ENCODE measurements at places on chromosomes 13 and 19.

GRCh38 chr13:109918179-109918711 is 131.9 kb upstream of the IRS2 start:
- H3K4me1 ChIP-seq: no peaks in the 10 kb centered on the region
- no peak overlapping the region for H3K27ac ChIP-seq
- no peak for DNase-seq
- H3K27me3 ChIP-seq: no peaks in the 10 kb centered on the region
- no peaks in the 10 kb centered on the region for H3K36me3 ChIP-seq

GRCh38 chr13:46622630-46623256 is 69.8 kb downstream of the LRCH1 start:
- H3K27me3 ChIP-seq: no peaks in the 10 kb centered on the region
- DNase-seq: no peak
- H3K36me3 ChIP-seq: no peaks in the 10 kb centered on the region
- peaks cover 35% of the 10 kb centered on the region for H3K4me1 ChIP-seq
- H3K4me3 ChIP-seq: no peak overlapping the region

DNA sequence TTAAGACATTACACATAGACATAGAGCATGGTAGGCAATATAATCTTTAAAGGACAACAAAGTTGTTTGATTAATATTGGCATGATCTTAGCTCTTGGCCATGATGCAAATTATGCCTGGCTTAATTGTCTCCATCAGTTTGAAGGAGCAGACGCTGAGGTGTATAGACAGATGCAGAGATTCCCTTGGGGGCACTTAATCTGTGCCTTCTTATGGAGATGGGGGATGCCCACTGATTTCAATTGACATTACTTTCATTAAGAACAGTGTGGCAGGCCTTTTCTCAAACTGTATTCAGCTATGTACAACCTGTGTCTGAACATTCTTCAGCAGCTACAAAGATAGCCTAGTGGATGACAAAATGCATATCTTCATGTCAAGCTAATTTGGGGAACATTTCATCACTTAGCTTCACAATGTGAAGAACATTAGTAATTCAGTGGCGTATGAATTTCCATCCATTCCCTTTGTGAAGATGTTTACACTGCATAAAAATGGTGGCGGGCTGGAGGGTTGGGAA is 85.3 kb upstream of the MYCBP2 start:
- no peak for DNase-seq
- no peak overlapping the region for H3K27ac ChIP-seq
- no peaks in the 10 kb centered on the region for H3K4me1 ChIP-seq
- H3K36me3 ChIP-seq: no peaks in the 10 kb centered on the region

DNA sequence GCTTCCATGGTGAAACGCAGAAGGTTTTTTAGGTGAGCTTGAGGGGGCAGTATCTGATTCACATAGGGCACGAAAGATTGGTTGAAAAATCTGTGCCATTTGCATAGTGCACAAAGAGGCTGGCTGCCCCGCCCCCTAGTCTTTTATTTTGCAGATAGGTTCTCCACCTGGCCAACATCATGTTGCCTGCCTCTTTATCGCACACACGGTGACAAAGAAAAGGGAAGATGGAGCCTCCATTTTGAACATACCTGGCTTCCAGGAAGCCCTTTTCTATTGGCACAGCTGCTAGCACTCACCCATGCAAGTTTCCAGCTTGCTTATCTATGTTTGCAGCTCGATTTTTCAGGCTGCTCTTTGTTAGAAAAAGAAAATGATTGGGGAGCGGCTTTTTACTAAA is 316.2 kb upstream of the KLHL1 start:
- H3K4me1 ChIP-seq: no peaks in the 10 kb centered on the region
- H3K27ac ChIP-seq: no peak overlapping the region
- H3K27me3 ChIP-seq: no peaks in the 10 kb centered on the region
- no peak overlapping the region for H3K4me3 ChIP-seq

DNA sequence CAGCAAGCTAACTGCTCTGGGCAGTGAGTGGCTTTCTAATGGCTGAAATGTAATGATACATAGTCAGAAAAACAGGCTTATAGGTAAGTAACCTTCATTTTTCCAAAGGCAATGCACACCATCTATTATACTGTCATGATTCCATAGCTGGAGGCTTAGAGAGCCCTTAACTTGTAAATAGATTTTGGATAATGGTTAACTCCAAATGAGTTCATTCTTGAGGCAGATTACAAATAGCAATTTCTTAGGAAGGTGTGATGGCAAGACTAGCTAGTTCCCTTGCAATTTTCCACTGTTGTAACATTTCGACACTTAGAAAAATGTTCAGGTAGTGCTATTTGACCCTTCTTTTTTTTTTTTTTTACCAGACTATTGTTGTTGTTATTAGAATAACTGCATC is 789.8 kb upstream of the PCDH9 start:
- no peak overlapping the region for H3K4me3 ChIP-seq
- H3K36me3 ChIP-seq: no peaks in the 10 kb centered on the region
- no peaks in the 10 kb centered on the region for H3K4me1 ChIP-seq
- H3K27me3 ChIP-seq: no peaks in the 10 kb centered on the region

DNA sequence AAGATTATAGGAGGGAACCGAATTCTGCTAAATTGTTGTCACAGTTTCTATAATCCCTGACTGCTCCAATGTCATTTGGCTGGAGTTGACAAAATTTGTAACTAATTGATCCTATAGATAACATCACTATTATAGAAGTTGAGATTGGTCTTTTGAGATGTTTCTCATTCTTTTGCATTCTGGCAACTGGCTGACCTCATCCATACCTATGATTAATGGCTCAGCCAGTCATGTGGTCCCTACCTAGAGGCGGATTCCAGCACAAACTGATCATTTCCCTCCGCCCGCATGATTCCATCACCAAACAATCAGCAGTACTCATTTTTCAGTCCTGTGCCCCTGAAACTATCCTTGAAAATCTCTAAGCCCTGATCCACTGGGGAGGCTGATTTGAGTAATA is 4.2 kb downstream of the PSG2 start:
- no peak overlapping the region for H3K27ac ChIP-seq
- H3K4me1 ChIP-seq: no peaks in the 10 kb centered on the region
- no peaks in the 10 kb centered on the region for H3K36me3 ChIP-seq

DNA sequence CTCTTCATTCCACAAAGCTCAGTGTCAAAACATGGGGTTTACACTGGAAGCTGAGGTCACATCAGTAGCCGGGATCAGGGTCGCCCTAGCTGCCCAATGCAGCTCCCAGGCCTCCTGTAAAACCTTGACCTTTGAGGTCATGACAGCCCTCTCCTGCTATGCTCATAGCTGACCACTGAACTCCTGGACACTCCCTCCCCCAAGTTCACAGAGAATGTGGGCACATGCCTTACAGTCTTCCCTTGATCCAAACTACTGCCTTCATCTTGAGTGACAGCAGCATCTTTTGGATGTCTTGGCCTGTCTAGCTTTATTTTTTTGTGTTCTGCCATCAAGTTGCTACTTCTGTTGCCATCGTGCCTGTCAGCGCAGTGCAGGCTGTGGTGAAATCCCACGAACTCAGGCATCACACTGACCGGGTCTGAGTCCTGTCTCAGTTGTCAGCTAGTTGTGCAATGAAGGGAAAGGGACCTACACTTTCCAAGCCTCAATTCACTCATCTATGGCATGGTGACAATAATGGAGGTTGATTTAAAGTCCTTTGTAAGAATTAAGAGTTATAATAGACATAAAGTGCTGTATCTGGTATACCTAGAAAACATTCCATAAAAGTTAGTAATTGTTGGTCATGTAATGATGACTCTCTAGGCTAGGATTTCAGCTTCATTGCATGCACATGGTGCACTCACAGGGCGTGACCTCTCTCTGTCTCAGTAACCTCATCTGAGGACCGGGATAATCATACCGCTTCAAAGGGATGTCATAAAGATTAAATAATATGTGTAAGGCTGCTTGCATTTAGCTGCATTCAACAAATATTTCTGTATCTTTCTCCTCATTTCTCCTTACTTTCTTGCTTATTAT is 16.4 kb upstream of the ALOX5AP start:
- no peaks in the 10 kb centered on the region for H3K4me1 ChIP-seq
- H3K36me3 ChIP-seq: no peaks in the 10 kb centered on the region
- no peak for DNase-seq
- no peak overlapping the region for H3K27ac ChIP-seq

DNA sequence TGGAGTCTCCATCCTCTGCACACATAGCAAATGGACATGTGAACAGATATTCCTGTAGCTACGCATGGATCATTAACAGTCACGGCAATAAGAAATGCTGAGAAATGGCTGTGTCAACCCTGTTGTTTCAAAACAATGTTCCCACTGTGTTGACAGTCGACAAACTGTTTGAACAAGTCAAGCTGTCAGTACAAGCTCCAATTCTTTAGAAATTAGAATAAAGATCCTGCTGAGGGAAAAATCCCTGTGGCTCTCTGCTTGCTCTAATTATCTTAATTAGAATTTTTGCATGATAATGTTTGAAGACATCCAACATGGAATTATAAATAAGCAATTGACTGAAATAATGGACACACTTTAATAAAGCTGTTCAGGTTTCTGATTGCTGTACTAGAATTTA is 37.9 kb upstream of the CPB2 start:
- H3K4me3 ChIP-seq: no peak overlapping the region
- H3K27me3 ChIP-seq: no peaks in the 10 kb centered on the region
- H3K4me1 ChIP-seq: no peaks in the 10 kb centered on the region

GRCh38 chr19:47230921-47231214 is at the start of gene BBC3:
BBC3 (minus strand) TSS chr19:47231199; CDS start chr19:47228431, 2,768 bp downstream.
- H3K36me3 ChIP-seq: no peaks in the 10 kb centered on the region
- peak within 1 kb of the TSS; percentile 100 for H3K27ac ChIP-seq
- no peaks in the 10 kb centered on the region for H3K27me3 ChIP-seq
- H3K4me3 ChIP-seq: peak within 1 kb of the TSS; percentile 85
- DNase-seq: no peak
- peaks cover 53% of the 10 kb centered on the region for H3K4me1 ChIP-seq

- no peak overlapping the region for H3K4me3 ChIP-seq
- H3K4me1 ChIP-seq: peaks cover 8% of the 10 kb centered on the region
- no peaks in the 10 kb centered on the region for H3K36me3 ChIP-seq
These were observed 21.2 kb upstream of the TOMM40 start for GRCh38 chr19:44869733-44870470.

DNA sequence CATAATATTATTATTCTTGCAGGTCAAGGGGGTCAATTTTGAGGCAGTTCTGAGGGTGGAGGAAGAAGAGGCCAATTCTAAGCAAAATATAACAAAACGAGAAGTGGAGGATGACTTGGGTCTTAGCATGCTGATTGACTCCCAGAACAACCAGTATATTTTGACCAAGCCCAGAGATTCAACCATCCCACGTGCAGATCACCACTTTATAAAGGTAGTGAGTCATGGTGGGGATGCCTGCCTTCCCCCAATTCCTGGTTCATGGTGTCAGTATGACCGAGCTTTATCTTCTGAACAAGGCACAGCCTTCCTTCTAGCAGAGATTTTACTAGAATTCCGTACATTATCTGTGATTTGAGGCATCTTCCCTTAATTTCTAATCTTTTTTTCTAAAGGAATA is 9.4 kb upstream of the DCUN1D2 start:
- H3K4me3 ChIP-seq: no peak overlapping the region
- no peak overlapping the region for H3K27ac ChIP-seq
- H3K27me3 ChIP-seq: no peaks in the 10 kb centered on the region
- no peak for DNase-seq

- DNase-seq: no peak
- H3K4me1 ChIP-seq: no peaks in the 10 kb centered on the region
- H3K27ac ChIP-seq: no peak overlapping the region
- no peaks in the 10 kb centered on the region for H3K27me3 ChIP-seq
These were observed 528.2 kb downstream of the LMO7 start for GRCh38 chr13:76164290-76164689.

GRCh38 chr19:5054551-5055456 is 85.9 kb downstream of the KDM4B start:
- no peaks in the 10 kb centered on the region for H3K27me3 ChIP-seq
- peaks cover 18% of the 10 kb centered on the region for H3K36me3 ChIP-seq
- no peak overlapping the region for H3K27ac ChIP-seq

- H3K27me3 ChIP-seq: no peaks in the 10 kb centered on the region
- H3K27ac ChIP-seq: no peak overlapping the region
- H3K36me3 ChIP-seq: no peaks in the 10 kb centered on the region
- no peak overlapping the region for H3K4me3 ChIP-seq
- H3K4me1 ChIP-seq: no peaks in the 10 kb centered on the region
- no peak for DNase-seq
These were observed 142.3 kb upstream of the EDNRB start for GRCh38 chr13:78060966-78061365.

DNA sequence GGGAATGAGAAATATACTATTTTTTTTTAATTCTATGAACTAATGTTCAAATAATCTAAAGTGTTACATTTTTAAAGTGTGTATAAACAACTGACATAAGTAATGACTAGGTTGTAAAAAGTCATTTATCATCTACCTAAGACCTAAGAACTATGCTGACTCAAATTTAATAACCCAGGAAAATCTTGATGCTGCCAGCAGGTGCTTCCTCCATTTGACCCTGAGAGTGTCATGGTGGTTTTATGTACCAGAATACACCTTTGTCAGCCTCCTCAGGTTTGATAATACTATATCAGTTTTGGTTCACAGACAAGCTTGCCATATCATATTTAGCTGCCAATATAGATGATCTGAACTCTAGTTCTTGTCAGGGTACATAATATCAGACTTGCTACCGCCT is 1151.2 kb downstream of the PCDH17 start:
- no peak overlapping the region for H3K27ac ChIP-seq
- H3K4me3 ChIP-seq: no peak overlapping the region
- DNase-seq: no peak
- no peaks in the 10 kb centered on the region for H3K4me1 ChIP-seq
- H3K36me3 ChIP-seq: no peaks in the 10 kb centered on the region

DNA sequence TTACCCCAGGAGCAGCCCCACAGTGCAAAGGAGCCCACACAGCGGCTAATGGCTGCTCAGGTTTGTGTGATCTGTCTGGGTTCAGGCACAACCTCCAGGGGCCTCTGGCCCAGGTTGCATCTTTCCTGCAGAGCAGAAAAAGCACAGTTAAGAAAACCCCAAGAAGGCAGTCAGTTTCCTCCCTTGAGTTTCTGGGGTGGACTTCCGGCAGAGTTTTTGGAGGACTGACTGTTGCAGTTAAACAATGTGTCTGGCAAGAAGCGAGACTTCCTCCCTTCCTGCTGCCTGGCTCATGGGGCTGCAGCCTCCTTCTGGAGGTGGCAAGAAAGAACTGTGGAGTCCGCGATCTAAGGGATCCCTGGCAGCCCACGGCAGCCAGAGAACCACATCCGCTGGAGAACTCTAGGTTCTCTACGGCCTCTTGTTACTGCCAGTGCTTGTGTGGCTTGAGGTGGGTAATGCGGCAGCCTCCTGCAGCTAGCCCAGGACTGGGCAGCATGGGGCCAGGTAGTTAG is 114.4 kb downstream of the ZDHHC20 start:
- H3K4me3 ChIP-seq: no peak overlapping the region
- no peaks in the 10 kb centered on the region for H3K36me3 ChIP-seq
- no peaks in the 10 kb centered on the region for H3K27me3 ChIP-seq
- no peak overlapping the region for H3K27ac ChIP-seq
- DNase-seq: no peak

- peak overlapping the region; percentile 91 for H3K27ac ChIP-seq
- H3K27me3 ChIP-seq: no peaks in the 10 kb centered on the region
- H3K4me3 ChIP-seq: no peak overlapping the region
These were observed 9.9 kb downstream of the KANK2 start for GRCh38 chr19:11187441-11187840.

- H3K4me3 ChIP-seq: peak overlapping the region; percentile 8
- H3K27ac ChIP-seq: peak overlapping the region; percentile 94
- H3K4me1 ChIP-seq: peaks cover 45% of the 10 kb centered on the region
These were observed 1.5 kb downstream of the FXYD3 start for GRCh38 chr19:35117116-35117515.

- H3K4me1 ChIP-seq: no peaks in the 10 kb centered on the region
- no peak overlapping the region for H3K27ac ChIP-seq
- DNase-seq: no peak
- no peaks in the 10 kb centered on the region for H3K36me3 ChIP-seq
- H3K27me3 ChIP-seq: no peaks in the 10 kb centered on the region
These were observed 73.8 kb downstream of the SLITRK6 start for GRCh38 chr13:85725433-85725832.
